ENCODE measurements at places on chromosomes 5 and 9. TPM values are rescaled to one million over a fixed set of nuclear protein-coding genes. Genes with fewer than 3 reads are reported as not detected.

Gene RALGDS
- 99.4 TPM for total RNA-seq

Gene FAT2
- 0.10 TPM for total RNA-seq

Gene EIF4EBP3
- 1.3 TPM for total RNA-seq

Gene ELOVL7
- 0.73 TPM for total RNA-seq

Gene PRR16
- 1.2 TPM for total RNA-seq

Gene GPR21
- 1.1 TPM for total RNA-seq

Gene GABRG2
- not detected for total RNA-seq

Gene CCDC152
- total RNA-seq, result 0.23 TPM

Gene RABEPK
- total RNA-seq, result 30.5 TPM

Gene TMEM232
- total RNA-seq, result 0.41 TPM

Gene STRBP
- total RNA-seq, result 10.3 TPM

Gene AGGF1
- total RNA-seq, result 17.4 TPM

Gene CCNH
- 76.4 TPM for total RNA-seq

Gene TSC1
- total RNA-seq, result 37.1 TPM

Gene RLN1
- total RNA-seq, result not detected

Gene SLC6A3
- not detected for total RNA-seq

Gene ADRA1B
- 0.39 TPM for total RNA-seq

Gene PCDHB11
- total RNA-seq, result 0.58 TPM
